WTC11 (cell line): ENCODE measurements at places on chromosomes 4 and X.

- no peak overlapping the region for H3K4me3 ChIP-seq
- H3K4me1 ChIP-seq, result peaks cover 13% of the 10 kb centered on the region
- DNase-seq, result no peak
- no peak overlapping the region for H3K27ac ChIP-seq
- no peaks in the 10 kb centered on the region for H3K36me3 ChIP-seq
- H3K27me3 ChIP-seq, result no peaks in the 10 kb centered on the region
Measured at GRCh38 chr4:13092702-13093101, 391.4 kb downstream of the RAB28 start.

DNA sequence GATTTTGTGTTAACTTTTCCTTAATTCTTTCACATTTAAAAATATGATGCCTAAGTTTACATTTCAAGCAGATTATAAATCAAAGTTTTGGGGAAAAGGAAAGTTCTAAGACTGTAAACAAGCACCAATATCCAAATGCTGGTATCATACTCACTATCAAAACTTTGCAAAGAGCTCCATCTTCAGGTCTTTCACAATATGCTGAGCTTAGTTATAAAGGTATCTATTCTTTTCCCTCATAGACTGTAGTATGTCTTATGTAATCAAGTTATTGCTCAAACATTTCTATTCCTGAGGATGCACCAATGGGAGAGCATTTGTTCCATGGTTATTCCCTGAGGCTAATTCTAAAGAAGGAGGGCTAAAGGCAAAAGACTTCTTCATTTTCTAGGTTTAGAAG lies 207.9 kb upstream of the FAM241A start:
- DNase-seq, result no peak
- H3K27ac ChIP-seq, result no peak overlapping the region
- no peaks in the 10 kb centered on the region for H3K36me3 ChIP-seq
- H3K27me3 ChIP-seq, result no peaks in the 10 kb centered on the region

DNA sequence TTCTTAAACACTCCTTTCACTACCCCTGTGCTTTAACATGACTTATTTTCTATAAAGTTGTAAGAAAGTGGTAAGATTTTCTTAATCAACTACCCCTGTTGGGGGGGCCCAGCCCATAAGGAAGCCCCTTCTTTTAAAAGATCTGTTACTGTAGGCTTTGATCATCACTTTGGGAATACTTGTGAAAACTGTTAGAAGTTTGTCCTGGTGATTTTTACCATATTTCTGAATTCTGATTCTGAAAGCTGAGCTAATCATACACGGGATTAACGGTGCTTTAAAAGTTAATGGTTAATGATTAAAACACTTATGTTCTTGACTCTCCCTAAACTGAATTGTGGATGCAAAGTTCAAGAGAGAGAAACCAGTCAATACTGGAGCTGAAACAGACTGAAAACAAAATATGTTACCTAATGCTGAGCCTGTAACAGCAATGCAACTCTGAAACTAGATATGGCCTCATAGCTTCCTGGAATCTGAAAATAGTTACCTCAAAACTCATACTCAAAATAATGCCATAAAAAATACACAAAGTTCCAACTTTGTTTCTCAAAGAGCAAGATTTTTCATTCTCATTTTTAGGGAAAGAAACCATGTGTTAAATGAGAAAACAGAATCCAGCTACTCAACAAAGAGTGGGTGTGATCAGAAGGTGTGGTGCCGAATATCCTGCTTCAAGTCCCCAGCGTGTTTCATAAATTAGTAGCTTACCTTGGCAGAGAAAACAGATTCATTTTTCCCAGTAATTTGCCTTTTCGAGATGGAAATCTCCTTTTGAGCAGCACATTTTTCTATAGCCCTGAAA lies 31.6 kb downstream of the ADH7 start:
- peaks cover 20% of the 10 kb centered on the region for H3K4me1 ChIP-seq
- no peaks in the 10 kb centered on the region for H3K36me3 ChIP-seq
- DNase-seq, result no peak
- H3K27ac ChIP-seq, result no peak overlapping the region
- no peaks in the 10 kb centered on the region for H3K27me3 ChIP-seq

- no peak for DNase-seq
- H3K27ac ChIP-seq, result no peak overlapping the region
- no peak overlapping the region for H3K4me3 ChIP-seq
- no peaks in the 10 kb centered on the region for H3K36me3 ChIP-seq
- no peaks in the 10 kb centered on the region; the same call in 1 of the 2 replicates for H3K27me3 ChIP-seq
Measured at GRCh38 chrX:24410514-24411189, 50.2 kb downstream of the SUPT20HL1 start.

GRCh38 chr4:52265781-52266525 lies 214.8 kb downstream of the SPATA18 start:
- DNase-seq, result no peak
- no peak overlapping the region for H3K27ac ChIP-seq
- peaks cover 21% of the 10 kb centered on the region for H3K4me1 ChIP-seq
- H3K36me3 ChIP-seq, result no peaks in the 10 kb centered on the region
- H3K4me3 ChIP-seq, result no peak overlapping the region
- no peaks in the 10 kb centered on the region for H3K27me3 ChIP-seq

GRCh38 chr4:38703635-38704034 lies 39.6 kb downstream of the KLF3 start:
- H3K4me3 ChIP-seq, result no peak overlapping the region
- H3K27ac ChIP-seq, result no peak overlapping the region; the same call in 1 of the 2 replicates
- DNase-seq, result no peak
- H3K4me1 ChIP-seq, result peaks cover 30% of the 10 kb centered on the region

DNA sequence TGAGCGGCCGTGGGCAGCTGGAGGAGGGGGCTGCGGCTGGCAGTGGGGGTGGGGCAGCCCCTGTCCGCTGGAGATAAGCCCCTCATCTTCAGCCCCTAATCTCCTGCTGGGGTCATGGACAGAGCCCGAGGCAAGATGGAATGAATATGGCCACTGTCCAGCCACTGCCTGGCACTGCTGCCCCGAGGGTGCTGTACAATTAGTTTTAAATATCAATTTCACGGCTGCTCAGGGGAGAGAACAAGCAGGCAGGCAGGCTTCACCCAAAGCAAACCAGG lies 64.1 kb upstream of the NKX1-1 start:
- DNase-seq, result no peak
- peaks cover 5% of the 10 kb centered on the region; the same call in 1 of the 2 replicates for H3K36me3 ChIP-seq

DNA sequence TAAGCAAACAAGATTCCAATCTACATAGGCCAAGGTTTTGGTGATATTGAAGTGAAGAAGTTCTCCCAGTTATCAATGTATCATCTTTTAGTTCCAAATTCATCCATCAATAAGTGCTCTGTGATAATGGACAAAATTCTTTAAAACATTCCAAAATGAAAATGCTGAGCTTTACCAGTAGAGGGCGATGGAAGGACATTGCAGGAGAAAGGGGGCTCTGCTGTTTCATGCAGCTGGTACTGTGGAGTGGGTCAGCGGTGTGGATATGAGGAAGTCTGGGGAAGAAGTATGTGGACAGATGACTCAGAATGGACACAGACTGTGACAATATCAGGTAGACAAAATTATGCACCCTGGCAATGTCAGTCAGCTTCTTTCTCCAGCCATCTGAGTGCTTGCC lies 46.6 kb upstream of the HS6ST2 start:
- H3K27me3 ChIP-seq, result peaks cover 3% of the 10 kb centered on the region; the same call in 1 of the 2 replicates
- no peaks in the 10 kb centered on the region for H3K4me1 ChIP-seq
- peaks cover 12% of the 10 kb centered on the region for H3K36me3 ChIP-seq
- H3K27ac ChIP-seq, result no peak overlapping the region
- no peak overlapping the region for H3K4me3 ChIP-seq

DNA sequence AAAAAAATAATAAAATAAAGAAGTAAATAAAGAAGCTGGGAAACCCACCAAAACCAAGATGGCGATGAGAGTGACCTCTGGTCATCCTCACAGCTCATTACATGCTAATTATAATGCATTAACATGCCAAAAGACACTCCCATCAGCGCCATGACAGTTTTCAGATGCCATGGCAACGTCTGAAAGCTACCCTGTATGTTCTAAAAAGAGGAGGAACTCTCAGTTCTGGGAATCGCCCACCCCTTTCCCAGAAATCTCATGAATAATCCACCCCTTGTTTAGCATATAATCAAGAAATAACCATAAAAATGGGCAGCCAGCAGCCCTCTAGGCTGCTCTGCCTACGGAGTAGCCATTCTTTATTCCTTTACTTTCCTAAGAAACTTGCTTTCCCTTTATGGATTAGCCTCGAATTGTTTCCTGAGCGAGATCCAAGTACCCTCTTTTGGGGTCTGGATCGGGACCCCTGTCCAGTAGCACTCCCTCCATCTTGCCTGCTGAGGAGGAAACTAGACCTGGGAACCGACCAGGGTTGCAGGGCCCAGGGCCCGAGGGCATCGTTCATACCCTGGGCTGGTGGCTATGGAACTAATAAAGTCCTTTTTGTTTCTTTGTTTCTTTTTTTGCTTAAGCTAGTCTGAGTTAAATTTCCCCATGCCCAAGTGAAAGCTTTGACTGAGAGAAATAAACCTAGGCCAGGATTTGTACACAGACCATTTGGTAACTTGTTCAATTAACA lies 30.9 kb downstream of the HTT-AS start:
- DNase-seq, result no peak
- H3K4me3 ChIP-seq, result no peak overlapping the region
- no peaks in the 10 kb centered on the region for H3K36me3 ChIP-seq
- peaks cover 23% of the 10 kb centered on the region for H3K27me3 ChIP-seq
- H3K4me1 ChIP-seq, result peaks cover 12% of the 10 kb centered on the region
